AG09309 (cell line): ENCODE measurements at places on chromosomes 11 and 22.

- DNase-seq = no peak
Observed at GRCh38 chr11:43145653-43146052, 166.1 kb upstream of the API5 start.

DNA sequence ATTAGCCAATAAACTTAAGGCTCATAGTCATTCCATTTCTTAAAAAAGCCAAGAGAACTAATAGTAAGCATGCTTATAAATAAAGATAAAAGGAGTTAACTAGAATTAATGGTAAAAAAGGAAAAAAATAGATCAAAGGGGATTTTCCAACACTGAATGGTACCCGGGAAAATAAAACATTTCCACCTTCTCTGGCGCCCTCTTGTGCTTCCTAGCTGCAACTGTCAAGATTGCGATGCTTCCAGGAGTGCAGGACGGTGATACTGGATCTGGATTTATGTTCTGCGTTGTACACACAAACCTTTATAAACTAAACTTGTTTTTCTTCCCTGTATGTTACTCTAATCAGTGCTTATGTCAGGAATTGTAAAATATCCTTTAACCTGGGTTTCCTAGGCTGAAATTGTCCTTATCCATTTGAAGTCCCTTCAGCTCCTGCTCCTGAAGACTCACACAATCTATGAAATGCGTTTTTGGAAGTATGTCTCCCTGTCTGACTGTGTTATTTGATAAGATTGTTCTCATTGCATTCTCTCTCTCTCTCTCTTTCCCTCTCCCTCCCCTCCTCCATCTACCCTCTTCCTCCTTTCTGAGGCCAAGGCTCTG is 9.6 kb upstream of the HTATIP2 start:
- DNase-seq = no peak

- DNase-seq = peak; percentile 72
Observed at GRCh38 chr11:19577976-19578619, 134.5 kb upstream of the NAV2 start.

DNA sequence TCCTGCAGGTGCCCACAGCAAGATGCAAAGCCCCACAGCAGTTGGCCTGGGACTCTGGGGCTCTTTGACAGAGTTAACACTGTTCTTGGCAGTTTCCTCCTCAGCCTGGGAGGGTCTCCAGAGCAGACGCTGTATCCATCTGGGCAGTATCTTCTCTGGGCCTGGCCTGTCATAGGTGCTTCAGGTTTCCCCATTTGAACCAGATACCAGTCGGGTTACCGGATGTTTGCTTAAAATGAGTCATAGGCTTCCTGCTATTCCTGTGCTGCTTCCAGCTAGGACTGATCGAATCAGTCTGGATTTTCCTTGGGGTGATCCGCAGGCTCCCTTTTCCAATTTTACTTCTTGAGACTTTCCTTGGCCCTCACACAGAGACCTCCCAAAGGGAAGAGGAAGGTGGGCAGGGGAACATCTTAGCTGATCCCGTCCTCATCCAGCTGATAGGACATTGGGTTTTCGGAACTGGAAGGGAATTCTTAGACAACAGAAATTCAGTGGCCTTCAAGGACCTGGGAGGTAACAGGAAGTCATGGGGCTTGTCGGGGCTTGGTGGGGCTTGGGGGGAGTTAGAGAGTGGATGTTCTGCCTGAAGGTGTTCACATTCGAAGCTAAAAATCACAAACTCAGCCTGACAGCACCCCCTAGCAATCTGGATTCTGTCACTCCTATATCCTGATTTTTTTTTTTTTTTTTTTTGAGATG is 2.4 kb upstream of the RANGAP1 start:
- DNase-seq = no peak

GRCh38 chr22:46967445-46968358 is 205.3 kb downstream of the TBC1D22A start:
- no peak for DNase-seq

- DNase-seq = no peak
Observed at GRCh38 chr11:113363406-113363805, 24.2 kb upstream of the ANKK1 start.

- DNase-seq = no peak
Observed at GRCh38 chr22:19429950-19430889, 1.3 kb downstream of the HIRA start.

DNA sequence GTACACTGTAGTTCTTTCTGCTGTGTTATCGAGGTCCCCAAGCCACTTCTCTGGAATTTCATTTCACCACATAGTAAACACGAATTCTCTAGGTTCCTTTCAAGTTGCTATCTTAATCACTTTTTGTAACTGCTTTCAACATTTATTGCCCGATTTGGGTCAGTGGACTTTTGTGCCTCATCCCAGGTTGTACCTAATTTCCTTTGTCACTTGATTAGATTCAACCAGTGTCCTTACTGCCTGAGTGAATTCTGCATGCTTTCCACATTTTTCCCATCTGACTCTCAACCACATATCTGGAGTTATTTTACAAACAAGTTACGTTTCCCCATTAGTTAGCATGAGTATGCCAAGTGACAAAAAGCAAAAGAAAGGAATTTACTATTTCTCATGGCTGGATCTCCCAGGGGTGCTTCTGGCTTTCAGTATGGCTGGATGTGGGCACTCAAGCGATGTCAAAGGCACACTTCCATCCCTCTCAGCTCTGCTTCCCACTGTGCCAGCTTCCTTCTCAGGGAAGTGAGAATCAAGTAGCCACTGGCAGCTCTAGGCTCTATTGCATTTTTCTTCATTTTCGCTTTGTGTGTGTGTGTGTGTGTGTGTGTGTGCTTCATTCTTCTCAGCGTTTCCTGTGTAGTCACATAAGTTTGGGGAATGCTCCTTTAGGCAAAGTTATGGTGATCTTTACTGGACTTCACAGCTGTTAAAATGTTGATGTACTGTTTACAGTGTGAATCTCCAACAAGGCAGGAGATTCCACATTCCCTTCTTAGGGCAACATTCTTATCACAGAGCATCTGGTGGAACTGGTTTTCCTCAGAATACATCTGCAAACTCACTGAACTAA is 128.9 kb downstream of the DBX1 start:
- peak; percentile 83 for DNase-seq

DNA sequence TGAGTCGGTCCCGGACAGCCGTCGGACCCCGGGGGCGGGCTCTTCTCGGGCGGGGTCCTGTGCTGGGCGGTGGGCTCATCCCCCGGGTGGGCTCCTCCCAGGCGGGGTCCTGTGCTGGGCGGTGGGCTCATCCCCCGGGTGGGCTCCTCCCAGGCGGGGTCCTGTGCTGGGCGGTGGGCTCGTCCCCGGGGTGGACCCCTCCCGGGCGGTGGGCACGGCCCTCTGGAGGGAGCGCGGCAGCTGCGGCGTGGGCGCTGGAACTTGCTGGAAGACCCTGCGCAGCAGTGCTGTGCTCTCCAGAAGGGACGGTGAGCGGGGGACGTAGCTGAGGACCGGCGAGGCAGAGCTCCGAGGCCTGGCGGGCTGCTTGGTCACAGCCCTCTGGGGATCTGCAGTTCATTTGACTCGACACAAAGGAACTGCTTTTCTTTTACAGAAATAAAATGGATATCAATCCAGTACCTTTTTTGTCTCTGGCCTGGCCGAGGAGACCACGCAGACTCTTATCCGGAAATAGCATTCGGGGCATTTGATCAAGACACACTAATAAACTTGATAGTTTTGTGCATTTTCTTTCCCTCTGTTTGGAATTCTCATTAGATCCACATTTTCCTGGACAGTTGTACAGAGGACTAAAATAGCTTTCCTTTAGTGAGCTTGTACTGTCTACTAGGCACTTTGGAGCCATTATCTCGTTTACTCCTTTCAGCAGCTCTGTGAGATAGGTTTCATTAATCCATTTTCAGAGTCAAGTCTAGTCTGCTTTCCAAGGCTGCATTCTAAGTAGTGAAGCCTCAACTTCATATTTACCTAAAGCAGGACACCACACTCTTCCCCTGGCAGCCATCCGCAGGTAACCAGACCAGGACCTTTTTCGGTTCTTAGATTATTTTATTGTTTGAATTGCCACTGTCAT is 812 bp downstream of the JAM3 start:
- no peak for DNase-seq

GRCh38 chr11:61777234-61778090 is 14.9 kb downstream of the TMEM258 start:
- DNase-seq = no peak

GRCh38 chr11:39817241-39817640 is 1642.2 kb downstream of the LRRC4C start:
- no peak for DNase-seq

- DNase-seq = no peak
Observed at GRCh38 chr11:124071623-124071948, 30.5 kb upstream of the OR10G7 start.
